ENCODE measurements at places on chromosomes 6 and 20.
A peak's percentile ranks its signal among the peaks of the same experiment; 100 is the strongest.

DNA sequence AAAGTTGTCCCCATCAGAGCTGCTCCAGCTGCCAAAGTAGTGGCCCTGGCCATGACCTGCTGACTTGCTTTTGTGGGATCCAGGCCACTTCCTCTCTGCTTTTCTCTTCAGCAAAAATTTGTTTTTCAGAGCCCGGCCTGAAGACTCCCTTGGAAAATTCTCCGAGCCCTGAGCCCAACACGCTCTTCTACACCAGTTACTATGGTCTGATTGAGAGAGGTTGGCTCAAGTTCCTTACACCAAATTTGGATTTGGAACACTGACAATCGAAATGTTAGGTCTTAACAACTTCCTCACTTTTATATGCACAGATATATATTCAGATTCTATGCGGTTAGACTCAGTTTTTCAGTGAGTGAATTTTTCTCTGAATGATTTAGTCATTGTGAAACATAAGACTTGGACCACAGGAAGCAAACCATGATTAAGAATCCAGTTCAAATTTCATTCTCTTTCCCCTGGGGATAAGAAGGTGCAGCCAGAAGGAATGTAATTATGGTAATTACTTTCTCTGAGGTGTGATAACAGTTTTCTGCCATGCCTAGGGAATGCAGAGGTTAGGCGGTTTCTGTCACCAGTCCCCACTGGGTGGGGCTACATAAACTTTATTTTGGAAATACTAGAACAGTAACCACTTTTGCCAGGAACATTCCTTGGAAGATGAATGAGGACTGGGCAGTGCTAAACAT, 365.2 kb downstream of the SYNE1 start:
- DNase-seq: no peak

DNA sequence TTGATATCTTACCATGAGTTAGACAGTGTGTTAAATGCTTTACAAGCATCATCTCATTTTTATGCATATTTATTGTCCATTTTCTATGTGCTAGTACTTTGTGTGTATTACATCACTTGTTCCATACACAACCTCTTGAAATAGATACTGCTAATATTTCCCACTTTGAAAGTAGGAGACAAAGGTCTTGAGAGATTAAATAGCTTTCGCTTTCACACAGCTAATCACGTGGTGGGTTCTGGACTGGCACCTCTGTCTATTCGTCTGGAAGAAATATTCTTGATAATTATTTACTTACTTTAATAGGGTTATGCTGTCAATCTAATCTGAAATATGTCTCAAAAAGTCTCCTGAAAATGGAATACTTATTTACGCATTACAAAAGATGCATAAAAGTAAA, 30.2 kb downstream of the EPHA7 start:
- DNase-seq: no peak

DNA sequence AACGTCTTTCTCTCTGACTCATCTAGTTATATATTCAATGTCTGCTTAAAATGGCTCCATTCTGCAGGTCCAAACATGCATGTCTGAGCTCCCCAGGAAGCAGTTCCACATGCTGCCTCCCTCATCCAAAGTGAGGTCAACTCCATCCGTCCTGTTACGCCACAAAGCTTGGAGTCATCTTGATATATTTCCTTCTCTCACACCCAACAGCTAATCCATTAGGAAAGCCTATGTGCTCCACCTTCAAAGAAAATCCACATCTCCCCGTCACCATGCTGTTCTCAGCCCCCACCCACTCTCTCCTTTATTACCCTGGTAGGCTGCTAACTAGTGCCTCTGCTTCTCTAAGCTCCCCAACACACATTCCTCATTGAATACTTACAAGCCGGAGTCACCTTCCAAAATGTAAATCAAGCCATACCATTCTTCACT, 130.2 kb upstream of the SYNDIG1 start:
- DNase-seq: no peak

DNA sequence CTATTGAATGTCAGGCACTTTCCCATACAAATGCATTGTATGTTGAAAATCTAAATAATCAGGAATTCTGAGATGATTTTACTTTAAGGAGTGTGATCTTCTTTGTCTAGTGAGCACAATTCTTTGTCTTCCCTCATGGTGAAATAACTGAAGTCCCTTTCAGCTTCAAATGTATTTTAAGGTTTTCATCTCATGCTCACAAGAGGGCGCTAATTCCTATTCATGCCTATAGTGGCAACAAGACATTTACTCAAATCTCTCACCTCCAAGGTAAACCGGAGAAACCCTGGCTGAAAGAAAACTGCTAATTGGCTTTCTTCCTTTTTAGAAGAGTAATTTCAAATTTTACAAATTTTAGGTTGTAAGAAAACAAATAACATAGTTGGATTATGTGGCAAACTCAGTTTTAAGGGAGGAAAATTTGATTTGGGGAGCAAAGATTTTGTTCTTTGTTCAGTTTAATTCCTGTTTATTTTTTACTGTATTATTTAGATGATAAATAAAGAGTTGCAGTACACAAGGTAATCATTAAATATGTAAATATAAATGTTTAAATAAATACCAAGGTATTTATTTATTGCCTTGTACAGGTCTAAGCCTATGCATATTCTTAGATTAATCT, 69.1 kb downstream of the SLC35F1 start:
- no peak for DNase-seq

DNA sequence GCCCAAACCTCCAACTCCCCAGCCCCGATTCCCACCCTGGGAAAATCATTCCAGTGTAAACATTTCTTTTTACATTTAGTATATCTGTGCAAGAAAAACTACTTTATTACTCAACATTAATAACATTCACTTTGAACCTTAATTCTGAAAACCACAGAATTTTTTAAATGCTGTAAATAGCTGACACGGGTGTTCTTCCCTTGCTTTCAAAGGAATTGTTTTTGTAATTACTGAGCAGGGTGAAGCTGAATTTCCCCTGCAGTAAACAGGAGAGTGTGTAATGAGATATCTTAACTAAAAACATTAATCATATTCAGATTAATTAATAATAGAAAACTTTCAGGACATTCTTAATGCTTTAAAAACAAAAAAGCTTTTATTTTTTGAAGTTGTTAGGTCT, 99.3 kb upstream of the CITED2 start:
- no peak for DNase-seq

DNA sequence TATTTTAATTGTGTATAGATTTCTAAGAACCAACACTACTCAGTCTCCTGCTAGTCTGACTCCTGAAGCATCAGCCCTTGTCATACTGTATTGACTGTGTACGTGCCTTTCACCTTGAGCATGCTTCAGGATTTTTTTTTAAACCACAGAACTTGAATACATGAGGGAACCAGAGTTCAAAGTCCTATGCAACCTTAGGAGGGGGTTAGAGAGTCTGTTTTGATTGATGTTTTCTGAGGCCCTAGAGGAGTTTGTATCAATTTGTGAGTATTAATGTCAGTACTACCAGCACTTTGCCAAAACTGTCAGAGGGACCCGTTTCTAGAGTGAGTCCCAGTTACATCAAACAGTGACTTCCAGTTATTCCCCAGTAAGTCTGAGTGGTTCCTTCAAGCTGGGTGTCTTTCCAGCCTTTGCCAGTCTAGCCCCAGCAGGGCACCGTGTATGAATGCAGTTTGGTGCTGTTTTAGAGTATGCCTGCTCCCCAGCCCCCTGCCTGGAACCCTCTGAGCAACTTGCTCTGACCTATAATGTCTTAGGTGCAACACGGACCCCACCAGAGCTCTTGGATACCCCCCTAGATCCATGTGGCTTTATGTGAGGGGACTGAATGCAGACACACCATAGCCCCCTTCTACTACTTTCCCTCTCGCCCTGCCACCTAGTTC, 8.5 kb downstream of the TP53INP2 start:
- no peak for DNase-seq

GRCh38 chr20:50186151-50186885, 4.3 kb upstream of the CEBPB start:
- DNase-seq: peak; percentile 98

- DNase-seq: no peak
Observed at GRCh38 chr20:38402816-38403215, 32.3 kb downstream of the SNHG17 start.

DNA sequence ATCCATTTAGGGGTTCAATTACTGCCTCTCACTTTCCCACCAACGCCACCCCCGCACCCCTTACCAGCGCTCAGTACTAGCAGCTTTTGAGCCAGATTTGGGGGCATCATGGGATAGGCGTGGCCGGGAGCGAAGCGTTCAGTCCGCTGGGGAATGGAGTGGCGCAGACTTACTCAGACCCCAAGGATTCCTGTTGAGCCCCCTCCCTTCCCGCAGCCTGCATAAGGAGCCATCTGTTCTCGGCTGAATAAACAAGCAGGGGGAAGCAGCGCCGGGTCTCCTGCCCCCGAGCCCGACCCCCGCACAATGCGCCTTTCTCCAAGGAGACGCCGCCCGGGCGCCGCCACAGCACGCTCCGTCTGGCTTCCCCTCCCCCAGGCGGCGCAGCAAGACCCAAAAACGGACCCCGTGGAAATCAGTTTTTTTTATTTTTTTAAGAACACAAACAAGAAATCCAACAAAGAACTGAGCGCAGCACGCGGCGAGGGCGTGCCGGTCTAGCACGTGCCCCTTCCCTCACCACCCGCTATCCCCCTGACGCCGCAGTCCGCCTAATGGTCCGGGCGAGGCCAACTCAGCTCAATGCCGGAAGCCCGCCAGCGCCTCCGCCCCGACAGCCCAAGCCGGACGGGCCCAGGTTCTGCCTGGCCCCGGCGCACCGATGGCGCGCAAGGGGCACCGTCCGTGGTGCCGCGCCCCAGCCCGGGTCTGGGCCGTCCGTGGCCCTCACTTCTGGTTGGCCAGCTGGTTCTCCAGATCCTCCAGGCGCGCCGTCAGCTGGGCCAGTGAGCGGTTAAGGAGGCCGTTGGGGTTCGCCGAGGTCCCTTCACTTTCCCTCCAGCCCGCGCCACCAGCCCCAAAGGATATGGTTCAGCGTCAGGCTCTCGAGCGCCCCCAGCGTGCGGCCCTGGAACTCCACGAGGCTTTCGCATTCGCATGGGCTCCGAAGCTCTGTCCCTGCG, 13.3 kb upstream of the RBPJL start:
- DNase-seq: peak; percentile 93

GRCh38 chr20:63027922-63028389, 21.2 kb upstream of the BHLHE23 start:
- DNase-seq: no peak

GRCh38 chr6:14224359-14225103, 107.0 kb downstream of the CD83 start:
- DNase-seq: no peak

- no peak for DNase-seq
Observed at GRCh38 chr20:34768096-34768495, 57.4 kb downstream of the NCOA6 start.

GRCh38 chr6:139250296-139251044, 41.3 kb downstream of the TXLNB start:
- DNase-seq: peak; percentile 60
